ENCODE measurements at places on chromosomes 3 and 15.

DNA sequence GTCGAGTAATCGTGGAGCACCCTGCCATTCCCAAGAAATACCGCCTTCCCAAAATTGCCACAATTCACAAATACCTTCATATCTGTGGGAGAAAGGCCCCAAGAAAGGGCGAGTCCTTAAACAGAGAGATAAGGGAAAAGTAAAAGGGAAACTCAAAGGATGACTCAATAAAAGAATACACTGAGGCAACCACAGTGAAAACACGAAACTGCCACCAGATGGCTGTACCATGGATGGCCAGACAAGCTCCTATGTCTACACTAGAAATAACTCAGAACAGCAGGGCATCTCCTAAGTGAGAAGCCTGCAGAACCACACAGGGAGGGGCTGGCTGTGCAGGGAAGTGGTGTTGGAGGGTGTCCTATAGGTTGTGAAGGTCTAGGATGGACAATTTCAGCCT is 25.0 kb downstream of the SRGAP3 start:
- DNase-seq = no peak

- no peak for DNase-seq
These were observed 233.6 kb downstream of the PTPRG start for GRCh38 chr3:61794961-61795360.

- no peak for DNase-seq
These were observed 7.9 kb upstream of the OR4F6 start for GRCh38 chr15:101795455-101795854.

- no peak for DNase-seq
These were observed 334.9 kb downstream of the TBC1D5 start for GRCh38 chr3:17407576-17407975.

DNA sequence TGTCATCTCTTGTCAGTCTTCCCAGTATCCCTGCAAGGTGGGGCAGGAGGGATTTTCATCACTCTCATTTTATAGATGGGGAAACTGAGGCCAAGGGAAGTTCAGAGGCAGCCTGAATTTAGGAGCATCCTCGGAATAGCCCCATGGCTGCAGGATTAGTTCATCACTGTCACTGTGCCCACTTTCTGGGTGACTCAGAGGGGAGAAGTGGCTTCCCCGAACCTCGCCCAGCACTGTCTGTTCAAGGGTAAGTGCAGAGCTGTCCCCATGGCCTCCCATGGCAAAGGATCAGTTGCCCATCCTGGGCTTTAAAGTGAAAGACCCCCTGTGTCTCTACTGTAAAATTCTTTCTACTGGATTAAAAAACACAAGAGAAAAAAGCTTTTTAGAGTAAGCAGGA is 60.0 kb upstream of the SEC13 start:
- DNase-seq = no peak

DNA sequence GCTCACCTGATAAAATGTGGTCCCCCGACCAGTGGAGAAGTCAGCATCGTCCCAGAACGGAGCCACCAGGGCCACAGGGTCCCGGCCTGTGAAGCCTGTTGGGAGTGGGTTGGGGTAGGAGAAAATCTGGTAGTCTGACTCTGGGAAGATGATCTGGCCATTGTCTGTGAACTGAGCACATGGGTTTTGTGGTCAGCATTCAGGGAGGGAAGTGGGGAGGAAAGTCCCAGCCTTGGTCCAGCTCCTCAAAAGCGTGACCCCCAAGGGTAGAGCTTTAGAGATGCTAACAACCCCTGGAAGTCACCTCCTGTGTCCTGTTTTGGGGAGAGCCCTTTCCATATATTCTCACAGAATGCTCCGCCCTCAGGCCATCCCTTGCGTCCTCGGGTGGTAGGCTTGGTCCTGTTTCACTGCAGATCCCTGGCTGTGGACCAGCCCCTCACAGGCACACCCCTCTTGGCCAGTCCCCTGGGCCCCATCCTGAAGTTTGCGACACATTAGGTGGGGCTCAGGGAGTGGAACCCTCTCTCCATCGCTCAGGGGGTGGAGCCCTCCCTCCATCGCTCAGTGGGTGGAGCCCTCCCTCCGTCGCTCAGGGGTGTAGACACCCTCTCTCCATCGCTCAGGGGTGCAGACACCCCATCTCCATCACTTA is 40.0 kb downstream of the MUC4 start:
- no peak for DNase-seq

DNA sequence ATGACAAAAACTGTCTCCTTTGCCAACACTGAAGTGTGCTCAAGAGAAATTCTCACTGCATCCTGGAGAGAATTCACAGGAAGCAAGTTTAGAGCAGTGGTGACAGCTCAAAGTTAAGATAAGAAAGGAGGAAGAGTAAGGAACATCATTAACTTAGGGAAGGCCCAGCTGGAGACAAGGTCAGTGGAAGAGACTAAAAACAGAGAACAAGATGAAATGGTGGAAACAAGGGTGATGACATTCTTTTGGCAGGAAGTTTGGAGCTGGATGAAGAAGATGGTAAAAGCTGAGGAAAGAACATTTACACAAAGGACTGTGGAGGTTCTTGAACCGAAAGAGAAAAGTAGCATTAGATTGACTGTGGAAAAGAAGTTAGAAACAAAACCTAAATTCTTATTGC is 6.7 kb upstream of the SUCLG2 start:
- no peak for DNase-seq

- no peak for DNase-seq
These were observed 160.1 kb upstream of the IL12A start for GRCh38 chr3:159828542-159828943.

DNA sequence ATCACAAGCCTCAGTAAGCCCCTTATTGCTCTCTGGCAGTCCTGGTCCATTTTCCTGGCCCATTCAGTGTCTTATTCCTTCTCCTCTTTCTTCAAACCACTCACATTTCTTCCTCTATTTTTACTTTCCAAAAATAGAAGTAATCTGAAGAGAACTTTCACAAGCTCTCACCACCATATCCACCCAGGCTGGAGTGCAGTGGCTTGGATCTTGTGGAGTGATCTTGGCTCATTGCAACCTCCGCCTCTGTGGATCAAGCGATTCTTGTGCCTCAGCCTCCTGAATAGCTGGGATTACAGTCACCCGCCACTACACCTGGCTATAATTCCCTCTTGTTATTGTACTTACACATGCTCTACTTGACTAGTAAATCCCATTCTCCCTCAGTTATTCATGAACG is 16.8 kb downstream of the ARMC8 start:
- no peak for DNase-seq
